ENCODE measurements at places on chromosomes 3 and 15. TPM values are rescaled to one million over a fixed set of nuclear protein-coding genes. Genes with fewer than 3 reads are reported as not detected.

Gene OSBPL10
- total RNA-seq, result 2.1 TPM

Gene EPHB1
- total RNA-seq, result not detected

Gene SLC9A9
- total RNA-seq, result 2.2 TPM

Gene CHP1
- total RNA-seq, result 34.7 TPM

Gene SLC2A2
- total RNA-seq, result not detected

Gene EHHADH
- 4.0 TPM for total RNA-seq

Gene CELSR3
- total RNA-seq, result 17.8 TPM

Gene CLDN11
- not detected for total RNA-seq

Gene KLHDC8B
- total RNA-seq, result 2.2 TPM

Gene FOXB1
- 0.13 TPM for total RNA-seq

Gene CLEC3B
- not detected for total RNA-seq

Gene EBLN2
- 4.9 TPM for total RNA-seq

Gene SCG5
- total RNA-seq, result 1.6 TPM

Gene ATP13A5
- total RNA-seq, result not detected

Gene SCN5A
- 0.52 TPM for total RNA-seq

Gene FAM107A
- not detected for total RNA-seq

Gene PPP1R14D
- not detected for total RNA-seq

Gene ADGRG7
- total RNA-seq, result 24.7 TPM

Gene HACD3
- total RNA-seq, result 32.5 TPM

Gene STAC
- not detected for total RNA-seq

Gene PIGB
- total RNA-seq, result 17.5 TPM

Gene GREM1
- total RNA-seq, result not detected

Gene SLC38A3
- 0.22 TPM for total RNA-seq

Gene TMPRSS7
- not detected for total RNA-seq

Gene GPR87
- not detected for total RNA-seq

Gene DTX3L
- 22.1 TPM for total RNA-seq

Gene CPLX3
- 0.11 TPM for total RNA-seq

Gene ALDH1A3
- total RNA-seq, result not detected

Gene PLA2G4E
- total RNA-seq, result not detected

Gene CYP1A2
- not detected for total RNA-seq

Gene PCSK6
- total RNA-seq, result 2.7 TPM

Gene UBAP1L
- total RNA-seq, result 3.3 TPM

Gene SPRED1
- total RNA-seq, result 0.77 TPM

Gene ATP10A
- 21.0 TPM for total RNA-seq

Gene GOLGA8B
- total RNA-seq, result 86.9 TPM

Gene CD200R1
- 1.4 TPM for total RNA-seq

Gene SLC25A20
- 14.8 TPM for total RNA-seq

Gene TUSC7
- total RNA-seq, result not detected

Gene FBXO40
- not detected for total RNA-seq

Gene SLC35A5
- total RNA-seq, result 14.7 TPM

Gene SEMA3G
- total RNA-seq, result not detected

Gene PTPN9
- 12.3 TPM for total RNA-seq

Gene MESP2
- not detected for total RNA-seq

Gene SCAMP5
- 0.65 TPM for total RNA-seq

Gene SPINK8
- total RNA-seq, result not detected

Gene LYZL4
- total RNA-seq, result not detected

Gene MYLK
- not detected for total RNA-seq

Gene SLCO3A1
- total RNA-seq, result 4.2 TPM

Gene CCR4
- total RNA-seq, result 17.4 TPM

Gene ZSCAN2
- 6.6 TPM for total RNA-seq

Gene CHAC1
- 22.6 TPM for total RNA-seq

Gene ACAP2
- total RNA-seq, result 54.6 TPM

Gene SLC51A
- not detected for total RNA-seq

Gene PLSCR5
- not detected for total RNA-seq

Gene CLSTN2
- not detected for total RNA-seq

Gene HDC
- not detected for total RNA-seq

Gene NDUFB4
- 162 TPM for total RNA-seq
